ENCODE measurements at places on chromosomes 2 and 18.

- peak; percentile 97 for DNase-seq
Measured at GRCh38 chr2:61470122-61470951, 550 bp downstream of the USP34 start.

DNA sequence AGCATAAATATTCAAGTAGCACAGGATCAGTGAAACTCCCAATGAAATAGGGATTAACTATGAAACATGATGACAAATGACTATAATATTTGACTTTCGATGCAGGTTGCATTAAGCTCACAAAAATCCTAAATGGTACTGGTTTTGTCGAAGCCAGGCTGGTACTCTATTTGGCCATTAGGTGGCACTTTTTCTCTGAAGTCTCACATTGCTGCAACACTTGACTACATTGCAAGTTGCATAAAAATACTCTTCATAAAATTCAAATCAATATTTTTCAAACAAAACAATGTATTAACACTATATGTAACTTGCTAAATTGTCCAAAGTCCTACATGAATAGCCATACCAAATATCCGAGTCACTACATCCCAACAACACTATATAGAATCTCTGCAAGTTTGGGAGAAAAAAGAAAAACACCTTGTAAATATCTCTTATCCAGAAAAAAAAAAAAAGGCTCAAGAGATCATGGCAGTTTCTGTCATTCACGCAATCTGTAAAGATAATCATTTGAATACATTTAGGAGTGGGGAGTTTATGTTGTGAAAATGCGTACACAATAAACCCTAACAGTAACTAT is 9.5 kb downstream of the RTTN start:
- peak; percentile 39 for DNase-seq

DNA sequence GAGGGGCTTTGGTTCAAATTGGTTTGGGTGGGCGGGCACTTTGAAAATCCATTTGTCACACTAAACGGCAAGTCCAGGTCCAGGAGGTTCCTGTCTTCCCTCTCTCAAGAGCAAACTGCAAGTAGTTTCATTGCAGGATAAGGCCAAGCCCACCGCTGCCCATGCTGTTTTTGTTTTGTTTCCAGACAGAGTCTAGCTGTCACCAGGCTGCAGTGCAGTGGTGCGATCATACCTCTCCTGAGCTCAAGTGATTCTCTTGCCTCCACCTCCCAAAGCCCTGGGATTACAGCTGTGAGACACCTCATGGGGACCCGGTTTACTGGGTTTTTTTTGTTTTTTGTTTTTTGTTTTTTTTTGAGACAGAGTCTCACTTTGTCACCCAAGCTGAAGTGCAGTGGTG is 1.8 kb upstream of the CYBRD1 start:
- DNase-seq: no peak

- DNase-seq: no peak
Measured at GRCh38 chr2:229900012-229900411, 21.8 kb downstream of the TRIP12 start.

DNA sequence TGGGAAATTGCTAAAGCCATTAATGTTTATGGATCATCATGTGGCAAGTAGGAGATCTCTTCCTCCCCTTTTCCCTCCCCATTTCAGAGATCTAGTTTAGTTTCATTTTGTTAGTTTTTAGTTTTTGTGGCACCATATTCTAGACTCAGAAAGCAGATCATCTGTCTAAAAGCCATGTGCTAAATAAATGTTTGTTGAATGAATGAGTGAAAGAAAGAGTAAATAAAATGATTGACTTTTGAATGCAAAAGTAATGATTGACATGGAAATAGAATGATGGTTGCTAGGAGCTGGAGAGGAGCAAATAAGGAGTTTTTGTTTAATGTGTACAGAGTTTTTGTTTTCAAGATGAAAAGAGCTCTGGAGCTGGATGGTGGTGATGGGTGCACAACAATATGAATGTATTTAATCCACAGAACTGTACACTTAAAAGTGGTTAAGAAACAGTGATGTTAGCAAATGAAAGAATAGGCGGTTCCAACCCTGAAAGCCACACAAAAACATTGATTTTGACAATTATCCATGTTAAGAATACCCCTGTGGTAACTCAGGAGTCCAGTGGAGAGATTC is 23.6 kb downstream of the TMEM178A start:
- no peak for DNase-seq

DNA sequence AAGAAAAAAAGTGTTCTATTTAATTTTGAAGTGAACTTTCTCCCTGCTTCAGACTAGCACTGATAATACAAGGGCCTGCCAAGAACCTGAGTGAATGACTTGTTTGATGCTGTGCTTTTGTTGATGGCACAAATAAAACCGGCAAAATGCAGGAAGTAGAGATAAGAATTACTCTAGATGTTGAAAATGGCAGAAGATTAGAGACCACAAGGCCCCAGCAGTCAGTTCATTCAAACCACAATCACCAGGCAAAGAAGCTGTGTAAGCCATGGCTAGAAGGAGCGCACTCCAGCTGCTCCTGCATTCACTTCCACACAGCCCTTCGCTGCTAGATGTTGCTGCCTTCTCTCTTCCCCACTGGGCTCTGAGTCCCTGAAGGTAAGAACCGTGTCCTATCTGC is 297.1 kb downstream of the AGPS start:
- DNase-seq: no peak

- peak; percentile 63 for DNase-seq
Measured at GRCh38 chr18:3454365-3455089, 4.6 kb downstream of the TGIF1 start.

DNA sequence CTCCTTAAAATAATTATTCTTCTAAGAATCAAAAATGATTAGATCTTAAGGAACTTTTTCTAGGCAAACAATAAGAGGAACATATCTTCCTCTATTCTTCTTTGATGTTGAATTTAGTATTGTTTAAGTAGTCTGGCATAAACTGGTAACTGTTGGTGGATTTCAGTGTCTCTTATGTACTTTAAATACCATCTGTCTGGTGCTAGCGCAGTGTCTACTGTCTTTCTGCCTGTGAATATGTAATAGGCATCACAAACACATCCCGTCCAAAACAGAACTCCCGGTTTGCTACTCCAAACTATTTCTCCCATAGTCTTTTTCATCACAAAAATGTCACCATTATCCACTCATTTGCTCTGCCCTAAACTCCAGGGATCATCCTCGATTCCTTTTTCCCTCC is 281.7 kb downstream of the PHLPP1 start:
- DNase-seq: no peak

DNA sequence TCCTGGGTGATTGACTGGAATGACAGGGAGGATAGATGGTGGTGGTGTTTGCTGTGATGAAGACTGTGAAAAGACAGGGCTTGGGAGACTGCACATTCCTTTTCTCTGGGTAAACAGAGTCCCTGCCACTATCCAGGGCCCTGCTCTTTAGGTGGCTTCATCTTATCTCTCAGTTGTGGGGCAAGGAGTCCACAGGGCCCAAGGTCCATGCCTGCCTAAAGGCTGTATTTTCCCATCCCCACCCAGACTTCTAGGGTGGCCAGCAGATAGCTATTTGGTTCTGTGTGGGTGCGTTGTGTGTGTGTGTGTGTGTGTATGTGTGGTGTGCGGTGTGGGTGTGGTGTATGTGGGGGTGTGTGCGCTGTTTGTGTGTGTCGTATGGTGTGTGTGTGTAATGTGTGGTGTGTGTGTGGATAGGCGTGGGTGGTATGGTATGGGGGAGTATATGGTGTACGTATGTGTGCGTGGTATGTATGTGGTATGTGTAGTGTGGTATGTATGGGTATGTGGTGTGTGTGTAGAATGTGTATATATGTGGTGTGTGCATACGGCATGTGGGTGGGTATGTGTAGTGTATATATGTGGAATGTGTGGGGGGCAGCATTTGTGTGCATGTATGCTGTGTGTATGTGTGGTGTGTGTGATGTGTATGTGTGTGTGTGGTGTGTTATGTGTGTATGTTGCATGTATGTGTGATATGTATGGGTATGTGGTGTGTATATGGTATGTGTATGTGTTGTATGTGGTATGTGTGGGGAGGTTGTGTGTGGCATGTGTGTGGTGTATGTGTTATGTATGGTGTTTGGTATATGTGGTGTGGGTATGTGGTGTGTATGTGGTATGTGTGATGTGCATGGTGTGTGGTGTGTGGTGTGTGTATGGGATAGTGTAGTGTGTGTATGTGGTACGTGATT is 10.5 kb upstream of the XRCC5 start:
- DNase-seq: no peak

DNA sequence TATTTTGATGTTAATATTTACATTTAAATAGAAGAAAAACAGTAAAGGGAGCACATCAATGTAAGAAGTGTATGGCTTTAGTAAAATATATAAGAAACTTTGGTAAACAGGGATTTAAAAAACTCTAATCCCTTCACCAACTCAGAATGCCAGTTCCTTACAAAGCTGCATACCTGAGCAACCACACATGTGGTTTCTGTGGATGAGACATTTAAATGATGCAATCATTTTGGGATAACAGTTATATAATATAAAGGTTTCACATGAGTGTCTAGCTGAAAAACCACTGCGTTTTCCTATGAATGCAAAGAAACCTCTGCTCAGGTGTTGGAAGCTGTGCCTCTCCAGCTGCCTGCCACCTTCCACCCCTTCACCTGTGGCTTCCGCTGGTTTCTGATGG is 209.1 kb upstream of the REV1 start:
- DNase-seq: no peak

- no peak for DNase-seq
Measured at GRCh38 chr2:139411236-139411635, 631.0 kb upstream of the NXPH2 start.
